D721Med (cell line): ENCODE measurements at places on chromosomes 4 and X.

- DNase-seq, result no peak
Measured at GRCh38 chrX:97909245-97909644, 1025.5 kb downstream of the RPA4 start.

- no peak for DNase-seq
Measured at GRCh38 chr4:107050525-107051135, 14.5 kb upstream of the DKK2 start.

- DNase-seq, result no peak
Measured at GRCh38 chr4:123503698-123504363, 107.2 kb downstream of the SPRY1 start.

DNA sequence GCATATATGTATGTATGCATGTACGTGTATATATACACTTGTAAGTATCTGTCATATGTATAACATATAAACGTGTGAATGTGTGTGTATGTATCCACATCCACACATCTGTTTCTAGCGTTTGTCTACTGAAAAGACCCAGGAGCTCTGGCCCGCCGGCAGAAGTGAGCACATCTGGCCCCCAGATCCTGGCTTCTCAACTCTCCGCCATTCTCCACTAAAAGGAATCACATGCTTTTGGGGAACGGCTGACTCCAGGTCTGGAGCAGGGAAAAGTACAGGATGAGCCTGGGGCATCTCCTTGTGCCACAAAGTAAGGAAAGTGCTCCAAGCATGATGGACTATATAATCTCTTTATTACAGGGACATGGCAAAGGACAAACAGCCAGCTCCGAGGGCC is 143.7 kb downstream of the AFAP1 start:
- DNase-seq, result no peak

- peak; percentile 73 for DNase-seq
Measured at GRCh38 chr4:212438-213188, 88.3 kb downstream of the ZNF718 start.

DNA sequence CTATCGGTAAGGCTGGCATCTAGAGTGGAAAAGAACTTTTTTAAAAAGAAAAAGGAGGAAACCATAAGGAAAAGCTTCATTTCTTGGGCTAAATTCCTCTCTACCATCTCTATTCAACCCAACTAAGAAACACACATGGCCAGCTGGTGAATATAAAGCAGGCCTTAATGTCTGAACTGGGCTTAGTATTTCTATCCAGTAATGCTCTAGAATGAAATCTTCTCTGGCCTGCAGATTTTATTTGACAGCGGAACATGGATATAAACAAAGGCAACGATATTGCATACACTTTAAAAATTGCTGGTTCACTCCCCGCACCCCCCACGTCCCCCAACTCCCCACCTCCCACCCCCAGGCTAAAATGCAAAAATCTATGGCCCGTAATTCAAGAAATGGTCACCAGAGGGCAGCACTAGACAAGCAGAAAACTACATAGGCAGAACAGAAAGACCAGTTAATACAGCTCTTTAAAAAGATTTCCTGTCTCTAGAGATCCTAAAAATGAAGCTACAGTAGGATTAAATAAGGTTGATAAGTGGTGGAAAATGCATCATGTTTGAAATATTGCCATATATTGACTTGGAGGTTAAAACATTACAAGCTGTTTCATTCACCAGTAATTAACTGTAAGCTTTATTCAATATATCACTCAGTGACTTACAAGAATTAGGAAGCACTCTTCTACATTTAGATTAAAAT is 155.2 kb upstream of the GALNT7 start:
- DNase-seq, result no peak

- no peak for DNase-seq
Measured at GRCh38 chrX:331151-331824, 12.7 kb upstream of the GTPBP6 start.

DNA sequence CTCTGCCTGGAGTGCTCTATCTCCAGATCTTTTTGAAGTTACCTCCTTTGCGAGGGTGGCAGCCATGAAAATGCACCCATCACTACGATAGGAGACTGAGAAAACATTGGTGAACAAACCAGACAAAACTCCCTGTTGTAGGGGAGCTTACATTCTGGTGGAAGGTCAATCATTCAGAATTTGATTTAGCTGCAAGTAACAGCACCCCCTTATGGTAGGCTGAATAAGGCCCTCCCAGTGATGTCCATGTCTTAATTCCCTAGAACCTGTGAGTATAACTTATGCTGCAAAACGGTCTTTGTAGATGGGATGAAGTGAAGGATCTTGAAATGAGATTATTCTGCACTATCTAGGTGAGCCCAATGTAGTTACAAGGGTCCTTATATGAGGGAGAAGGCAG is 5.6 kb upstream of the TEC start:
- no peak for DNase-seq

DNA sequence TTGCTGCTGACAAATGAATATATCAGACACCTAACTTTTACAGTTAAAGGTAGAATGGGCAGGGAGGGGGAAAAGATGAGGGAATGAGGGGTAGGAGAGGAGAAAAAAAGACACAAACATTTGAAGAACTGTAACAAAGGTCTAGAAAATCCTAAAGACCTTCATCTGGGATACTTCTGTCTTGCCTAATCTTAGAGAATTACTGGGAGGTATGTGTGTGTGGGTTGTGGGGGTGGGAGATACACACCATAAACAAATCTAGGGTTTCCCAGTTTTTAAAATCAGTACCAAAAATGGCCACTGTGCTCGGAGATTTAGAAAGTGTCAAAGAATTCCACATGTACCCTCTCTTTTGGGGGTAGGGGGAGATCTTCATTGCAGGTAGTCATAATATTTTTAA is 166.7 kb downstream of the SH3KBP1 start:
- DNase-seq, result no peak

DNA sequence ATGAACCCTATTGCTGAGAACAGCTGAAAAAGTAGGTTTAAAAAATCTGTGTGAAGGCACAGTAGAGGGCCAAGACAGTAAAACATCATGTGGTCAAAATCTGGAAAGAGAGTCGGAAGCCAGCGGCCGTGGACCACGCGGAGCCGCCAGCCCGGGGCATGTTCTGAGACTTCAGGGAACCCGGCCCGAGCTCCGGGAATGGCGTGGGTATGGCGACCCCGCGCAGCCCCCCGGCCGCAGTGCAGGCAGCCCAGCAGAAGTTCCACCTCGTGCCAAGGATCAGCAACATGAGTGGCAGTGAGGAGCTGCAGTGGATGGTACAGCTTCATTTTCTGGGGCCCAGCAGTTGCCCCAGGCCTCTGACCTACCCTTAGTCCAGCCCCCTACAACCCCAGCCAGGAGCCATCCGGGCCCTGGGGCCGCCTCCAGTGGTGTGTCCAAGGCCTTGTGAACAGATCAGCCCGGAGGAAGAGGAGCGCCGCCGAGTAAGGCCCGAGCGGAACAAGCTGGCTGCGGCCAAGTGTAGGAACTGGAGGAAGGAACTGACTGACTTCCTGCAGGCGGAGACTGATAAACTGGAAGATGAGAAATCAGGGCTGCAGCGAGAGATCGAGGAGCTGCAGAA is 94.2 kb downstream of the LARP1B start:
- no peak for DNase-seq

- DNase-seq, result no peak
Measured at GRCh38 chr4:183326853-183327252, 4.6 kb upstream of the CLDN24 start.

DNA sequence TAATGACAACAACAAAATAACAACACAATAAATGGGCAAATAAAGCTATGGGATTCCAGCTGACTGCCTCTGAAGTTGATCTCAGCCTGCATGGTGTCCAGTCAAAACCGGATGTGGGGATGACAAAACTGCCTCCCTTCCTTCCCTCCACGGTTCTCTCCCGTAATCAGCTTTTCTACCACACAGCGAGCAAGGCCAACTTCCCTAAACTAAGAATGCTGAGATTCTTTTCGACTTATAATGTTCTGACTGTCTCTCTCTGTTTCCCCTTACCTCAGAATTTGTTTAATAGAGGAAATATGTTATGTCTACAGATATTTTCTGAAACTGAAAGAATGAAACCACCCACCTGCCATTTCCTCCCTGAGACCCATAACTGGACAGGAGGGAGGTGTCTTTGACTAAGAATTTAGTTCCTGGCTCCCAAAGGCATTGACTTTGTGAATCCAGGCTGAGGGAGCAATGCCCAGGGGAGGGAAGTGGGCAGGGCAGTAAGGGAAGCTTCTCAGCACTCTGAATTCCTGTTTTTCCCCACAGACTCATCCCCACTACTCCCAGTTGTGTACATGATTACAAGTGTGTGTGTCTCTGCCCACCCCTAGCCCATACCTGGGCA is 1.0 kb upstream of the TLR1 start:
- DNase-seq, result no peak

DNA sequence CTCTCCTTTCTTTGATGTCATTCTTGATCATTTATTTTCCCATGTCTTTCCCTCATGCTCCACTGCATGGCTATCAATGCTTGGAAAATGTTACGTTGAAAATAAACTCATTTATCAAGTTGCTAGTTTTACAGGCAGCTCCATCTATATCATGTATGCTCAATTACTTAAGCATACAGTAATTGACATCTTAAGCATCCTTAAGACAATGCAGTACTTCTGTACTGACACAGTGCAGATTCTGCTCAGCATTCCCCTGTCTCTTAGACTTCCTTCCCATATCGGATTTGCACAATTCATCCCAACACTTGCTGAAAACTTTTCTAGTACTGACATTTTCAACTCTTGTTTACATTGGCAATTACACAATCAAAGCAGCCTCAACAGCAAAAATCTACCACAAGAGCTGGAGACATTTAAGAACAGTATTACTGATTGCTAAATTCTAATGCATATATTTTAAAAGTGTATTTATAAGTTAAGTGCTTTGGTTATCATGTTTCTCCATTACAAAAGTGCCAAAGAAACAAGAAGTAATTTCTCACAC is 165.6 kb downstream of the ATP10D start:
- no peak for DNase-seq

DNA sequence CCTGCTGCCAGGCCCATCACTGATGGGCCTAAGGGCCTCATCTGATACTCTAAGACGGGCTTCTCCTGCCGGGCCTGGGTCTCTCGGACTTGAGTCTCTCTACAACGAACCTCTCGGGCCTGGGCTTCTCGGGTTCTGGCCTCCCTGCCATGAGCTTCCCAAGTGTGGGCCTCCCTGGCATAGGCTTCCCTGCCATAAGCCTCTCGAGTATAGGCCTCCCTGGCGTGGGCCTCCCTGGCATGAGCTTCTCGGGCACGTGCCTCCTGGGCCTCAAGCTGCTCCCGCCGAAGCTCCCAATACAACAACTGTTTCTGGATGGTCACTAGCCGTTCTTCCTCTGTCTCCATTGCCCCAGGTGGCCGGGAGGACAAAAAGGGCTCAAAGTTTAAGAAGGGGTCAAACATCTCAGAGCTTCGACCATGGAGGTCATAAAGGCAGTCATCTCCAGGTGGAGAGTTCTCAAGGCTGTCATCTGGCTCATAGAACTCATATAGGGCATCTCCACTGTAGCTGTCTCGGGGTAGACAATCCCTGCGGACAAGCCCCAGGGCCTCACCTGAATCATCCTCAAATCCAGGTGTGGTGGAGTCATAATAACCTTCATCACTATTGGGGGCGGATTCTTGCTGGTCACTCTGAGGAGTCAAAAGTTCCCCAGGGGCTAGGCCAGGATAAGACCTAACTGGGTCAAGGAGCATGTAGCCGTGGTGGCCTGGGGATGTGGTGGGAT is 14.1 kb downstream of the AMER1 start:
- no peak for DNase-seq

- no peak for DNase-seq
Measured at GRCh38 chr4:47876310-47876709, 38.1 kb downstream of the NFXL1 start.

GRCh38 chrX:140766024-140766611 is 56.6 kb downstream of the LINC00632 start:
- DNase-seq, result no peak

- DNase-seq, result no peak
Measured at GRCh38 chrX:120260369-120260768, 9.8 kb downstream of the ZBTB33 start.

DNA sequence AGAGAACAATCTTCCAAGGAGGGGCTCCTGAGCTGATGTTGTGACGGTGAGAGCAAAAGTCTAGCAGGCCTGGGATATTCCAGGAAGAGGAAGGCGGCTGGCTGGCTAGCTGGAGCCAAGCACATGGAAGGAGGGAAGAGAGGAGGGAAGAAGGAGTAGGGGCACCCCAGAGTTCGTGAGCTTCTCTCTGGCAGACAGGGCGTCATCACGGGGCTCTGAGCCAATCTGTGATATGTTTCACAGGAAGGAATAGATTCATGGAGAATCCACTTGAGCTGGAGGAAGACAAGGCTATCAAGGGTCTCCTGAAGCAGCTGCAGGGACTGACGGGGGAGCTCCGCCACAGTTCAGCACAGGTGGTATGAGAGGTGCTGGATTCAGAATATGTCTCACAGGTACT is 73.6 kb downstream of the DHRSX start:
- DNase-seq, result no peak

- DNase-seq, result no peak
Measured at GRCh38 chrX:151239751-151240150, 63.4 kb downstream of the GPR50 start.

GRCh38 chrX:142238536-142238935 is 33.4 kb upstream of the MAGEC2 start:
- DNase-seq, result no peak

GRCh38 chr4:127967141-127967775 is 2.1 kb downstream of the ABHD18 start:
- DNase-seq, result no peak

GRCh38 chr4:88735564-88735963 is 37.9 kb upstream of the NAP1L5 start:
- DNase-seq, result no peak

DNA sequence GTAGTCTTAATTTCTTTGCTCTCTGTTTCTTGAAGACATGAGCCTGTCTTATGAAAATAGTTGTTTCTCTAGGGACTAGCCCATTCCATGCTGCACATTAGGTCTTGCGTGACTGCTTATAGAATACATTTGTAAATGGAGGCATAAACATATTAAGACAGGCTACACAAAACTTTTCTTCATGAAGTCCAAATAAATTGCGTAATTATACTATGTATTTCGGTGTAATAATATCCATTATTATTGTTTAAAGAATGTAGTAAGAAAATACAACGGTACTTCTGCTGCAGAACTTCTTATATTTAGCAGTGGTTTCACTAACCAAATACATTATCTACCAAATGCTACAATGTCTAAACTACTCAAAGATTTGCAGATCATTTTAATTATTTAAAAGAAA is 8.5 kb upstream of the NAA11 start:
- no peak for DNase-seq

DNA sequence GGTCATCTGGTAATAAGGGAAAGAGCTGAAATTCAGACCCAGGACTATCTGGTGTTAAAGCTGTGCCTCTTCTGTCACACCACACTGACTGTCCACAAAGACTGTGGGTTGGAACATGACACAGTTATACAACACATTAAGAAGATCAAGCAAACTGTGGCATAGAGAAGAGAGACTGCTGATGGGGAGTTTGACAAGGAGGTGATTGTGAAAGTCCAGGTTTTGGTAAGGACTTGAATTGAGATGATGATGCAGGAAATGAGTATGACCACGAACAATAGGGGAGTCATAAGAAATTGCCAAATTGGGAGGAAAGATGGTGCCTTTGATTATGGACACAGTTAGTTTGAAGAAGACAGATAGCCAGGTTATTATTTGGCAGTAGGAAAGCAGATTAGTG is 163.4 kb downstream of the PDGFRA start:
- no peak for DNase-seq

GRCh38 chr4:159197260-159197884 is 94.5 kb downstream of the RAPGEF2 start:
- no peak for DNase-seq
